ENCODE measurements at places on chromosomes 1 and 21. TPM values are rescaled to one million over a fixed set of nuclear protein-coding genes. Genes with fewer than 3 reads are reported as not detected.

PRDX1 gene
- total RNA-seq, result 246 TPM

VSIG8 gene
- not detected for total RNA-seq

GRCh38 chr1:234724516-234725176 lies 114.7 kb upstream of the IRF2BP2 start:
- no peaks in the 10 kb centered on the region for H3K36me3 ChIP-seq
- peaks cover 58% of the 10 kb centered on the region for H3K4me1 ChIP-seq
- DNase-seq, result peak; percentile 49
- H3K27ac ChIP-seq, result peak overlapping the region; percentile 95
- H3K4me3 ChIP-seq, result peak overlapping the region; percentile 60

DNA sequence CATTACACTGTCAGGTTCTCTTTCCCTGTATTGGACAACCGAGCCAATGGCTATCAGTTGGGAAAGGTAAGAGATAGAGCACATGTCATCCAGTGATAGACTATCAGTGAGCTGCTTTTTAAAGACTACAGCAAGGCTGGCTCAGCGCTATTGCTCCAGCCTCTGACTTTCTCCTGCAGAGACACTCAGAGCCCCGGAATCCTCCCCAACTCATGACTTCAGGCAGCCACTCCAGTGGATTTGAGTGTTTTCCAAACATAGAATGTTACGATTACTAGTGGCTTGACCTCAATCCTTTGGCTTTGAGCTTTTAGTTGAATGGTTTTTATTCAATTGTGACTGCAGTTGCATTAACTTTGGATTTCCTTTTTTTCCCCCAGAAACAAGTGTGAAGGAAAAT lies 331.9 kb downstream of the DISC1 start:
- no peaks in the 10 kb centered on the region for H3K4me1 ChIP-seq
- H3K36me3 ChIP-seq, result no peaks in the 10 kb centered on the region
- no peak overlapping the region for H3K4me3 ChIP-seq

- no peak overlapping the region for H3K4me3 ChIP-seq
- H3K4me1 ChIP-seq, result no peaks in the 10 kb centered on the region
- H3K36me3 ChIP-seq, result no peaks in the 10 kb centered on the region
- DNase-seq, result no peak
- H3K27me3 ChIP-seq, result no peaks in the 10 kb centered on the region
Measured at GRCh38 chr1:224623743-224624333, 7.7 kb downstream of the CNIH3 start.

GRCh38 chr1:65679773-65680172 lies 112.9 kb upstream of the PDE4B start:
- H3K36me3 ChIP-seq, result no peaks in the 10 kb centered on the region
- H3K4me1 ChIP-seq, result no peaks in the 10 kb centered on the region

DNA sequence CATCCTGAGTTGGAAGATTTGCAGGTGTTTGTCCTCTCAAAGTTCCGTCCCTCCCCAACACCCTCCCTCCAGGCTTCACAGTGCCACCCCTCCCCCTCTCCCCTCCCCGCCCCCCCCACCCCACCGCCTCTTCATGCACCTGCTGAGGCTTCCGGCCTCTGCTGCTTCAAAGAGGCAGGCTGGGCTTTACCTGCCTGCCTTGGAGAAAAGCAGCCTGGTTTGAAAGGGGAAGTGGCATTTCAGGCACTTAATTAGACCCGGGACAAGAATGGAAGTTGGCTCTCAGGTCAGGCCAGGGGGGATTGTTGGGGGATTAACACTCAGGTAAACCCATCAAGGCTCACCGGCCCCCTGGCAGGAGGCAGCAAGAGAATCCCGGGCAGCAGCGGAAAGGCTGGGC lies 21.1 kb downstream of the PAX7 start:
- no peak overlapping the region for H3K4me3 ChIP-seq
- no peak for DNase-seq

Measured in thoracic aorta (tissue), 2 donors.